Stimulated activated CD4-positive, alpha-beta T cell treated with anti-CD3 and anti-CD28 coated beads, Interleukin-15, amount 100 ng/mL, for 1 hour (primary cell): ENCODE measurements at places on chromosomes 12 and 14.

- no peak for DNase-seq
Observed at GRCh38 chr12:14418451-14418890, 53.0 kb downstream of the ATF7IP start.

- DNase-seq = no peak
Observed at GRCh38 chr12:132438726-132439125, 51.2 kb upstream of the FBRSL1 start.

GRCh38 chr14:65034021-65034420 is 47.3 kb downstream of the FNTB start:
- DNase-seq = no peak

GRCh38 chr14:23043754-23044153 is 1.7 kb downstream of the PSMB11 start:
- no peak for DNase-seq

GRCh38 chr12:64731683-64732082 is 27.5 kb downstream of the GNS start:
- no peak for DNase-seq

GRCh38 chr14:90556012-90556477 is 159.2 kb downstream of the CALM1 start:
- no peak for DNase-seq

DNA sequence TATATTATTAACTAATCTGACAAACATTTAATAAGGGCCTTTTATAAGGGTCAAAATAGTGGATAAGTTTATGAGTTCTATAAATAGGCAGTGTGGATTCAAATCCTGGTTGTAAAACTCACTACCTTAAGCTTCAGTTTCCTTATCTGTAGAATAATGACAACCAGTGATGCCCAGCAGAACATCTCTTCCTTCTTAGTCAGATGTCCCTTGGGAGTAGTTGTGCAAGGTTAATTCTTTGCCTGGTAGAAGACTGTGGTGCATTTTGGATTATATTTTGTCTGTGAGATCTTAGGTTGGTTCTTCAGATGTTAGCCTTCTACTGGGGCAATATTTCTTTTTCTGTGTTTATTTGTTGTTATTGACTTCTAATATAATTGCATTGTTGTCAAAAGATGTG is 59.5 kb downstream of the ARID2 start:
- no peak for DNase-seq

- no peak for DNase-seq
Observed at GRCh38 chr14:42854061-42854460, 1247.4 kb downstream of the LRFN5 start.

GRCh38 chr14:105805701-105806100 is 279.3 kb downstream of the TMEM121 start:
- no peak for DNase-seq

DNA sequence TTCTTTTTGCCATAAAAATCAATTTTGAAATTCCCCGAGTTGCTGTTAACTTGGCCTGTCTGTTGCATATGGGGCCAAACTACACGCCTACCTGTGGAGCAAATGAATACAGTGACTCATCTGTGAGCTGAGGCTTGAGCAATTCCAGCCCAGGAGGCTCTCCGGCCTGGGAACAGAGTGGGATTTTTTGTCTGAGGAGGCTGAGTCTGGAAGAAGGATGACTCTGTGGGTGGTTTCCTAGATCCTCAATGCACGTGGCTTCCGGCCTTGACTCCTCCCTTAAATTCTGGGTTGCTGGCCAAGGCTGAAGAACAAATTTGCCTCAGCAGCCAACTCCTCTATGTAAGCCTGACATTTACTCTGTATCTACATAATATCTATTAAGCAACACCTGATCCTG is 124.1 kb downstream of the SSPN start:
- DNase-seq = no peak

GRCh38 chr12:133135747-133136146 is 5.3 kb downstream of the ZNF10 start:
- DNase-seq = no peak

DNA sequence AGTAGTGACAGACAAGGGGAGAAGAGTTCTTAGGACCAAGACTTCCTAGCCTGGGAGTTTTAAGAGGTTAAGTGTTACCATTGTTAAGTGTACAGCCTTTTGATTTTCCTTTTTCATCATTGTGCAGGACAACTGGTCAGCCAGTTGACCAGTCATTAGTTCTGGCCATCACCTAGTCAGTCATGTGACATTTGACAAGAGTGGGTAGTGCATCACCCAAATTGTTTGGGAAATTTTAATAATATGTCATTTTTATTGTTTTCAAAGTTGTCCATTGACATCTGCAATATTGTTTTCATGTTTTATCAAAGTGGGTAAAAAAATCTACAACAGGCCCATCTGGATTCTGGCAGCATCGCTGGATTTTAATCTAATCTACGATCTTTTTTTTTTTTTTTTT is 15.5 kb downstream of the SINHCAF start:
- DNase-seq = no peak

DNA sequence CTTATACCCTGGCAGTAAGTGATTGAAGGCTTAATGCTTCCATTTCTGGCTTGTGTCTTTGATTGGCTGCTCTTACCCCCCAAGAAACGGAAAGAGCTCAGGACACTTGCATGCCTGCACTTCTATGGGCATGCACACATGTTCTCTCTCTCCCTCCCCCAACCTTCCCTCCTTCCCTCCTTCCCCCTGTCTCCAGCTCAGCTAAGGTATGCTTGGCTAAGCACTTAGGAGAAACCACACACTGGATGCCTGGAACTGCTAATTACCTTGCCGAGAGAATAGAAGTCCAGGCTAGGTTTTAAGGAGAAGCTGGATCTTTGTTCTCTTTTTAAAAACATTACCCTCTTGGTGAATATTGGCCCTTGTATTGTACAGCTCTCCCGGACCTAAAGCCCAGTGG is 1072.8 kb upstream of the TMEM132C start:
- DNase-seq = no peak

DNA sequence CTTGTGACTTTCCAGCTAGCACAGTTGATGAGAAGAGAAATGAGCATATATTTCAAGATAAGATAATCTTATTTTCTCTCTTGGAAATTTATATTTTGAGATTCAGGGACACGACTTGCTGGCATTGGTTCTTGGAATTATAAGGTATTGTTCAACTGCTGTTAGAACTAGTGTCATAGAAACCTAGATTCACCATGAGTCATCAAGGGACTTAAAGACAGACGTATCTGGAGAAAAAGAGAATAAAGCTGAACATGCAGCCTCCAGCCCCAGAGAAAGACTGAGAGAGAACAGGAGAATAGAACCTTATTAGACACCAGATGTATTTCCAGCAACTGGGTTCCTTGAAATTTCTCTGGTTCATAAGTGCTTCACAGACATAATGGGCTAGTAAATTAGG is 194.4 kb upstream of the PPFIA2 start:
- DNase-seq = no peak

GRCh38 chr14:95088665-95089064 is 68.7 kb downstream of the DICER1 start:
- no peak for DNase-seq

DNA sequence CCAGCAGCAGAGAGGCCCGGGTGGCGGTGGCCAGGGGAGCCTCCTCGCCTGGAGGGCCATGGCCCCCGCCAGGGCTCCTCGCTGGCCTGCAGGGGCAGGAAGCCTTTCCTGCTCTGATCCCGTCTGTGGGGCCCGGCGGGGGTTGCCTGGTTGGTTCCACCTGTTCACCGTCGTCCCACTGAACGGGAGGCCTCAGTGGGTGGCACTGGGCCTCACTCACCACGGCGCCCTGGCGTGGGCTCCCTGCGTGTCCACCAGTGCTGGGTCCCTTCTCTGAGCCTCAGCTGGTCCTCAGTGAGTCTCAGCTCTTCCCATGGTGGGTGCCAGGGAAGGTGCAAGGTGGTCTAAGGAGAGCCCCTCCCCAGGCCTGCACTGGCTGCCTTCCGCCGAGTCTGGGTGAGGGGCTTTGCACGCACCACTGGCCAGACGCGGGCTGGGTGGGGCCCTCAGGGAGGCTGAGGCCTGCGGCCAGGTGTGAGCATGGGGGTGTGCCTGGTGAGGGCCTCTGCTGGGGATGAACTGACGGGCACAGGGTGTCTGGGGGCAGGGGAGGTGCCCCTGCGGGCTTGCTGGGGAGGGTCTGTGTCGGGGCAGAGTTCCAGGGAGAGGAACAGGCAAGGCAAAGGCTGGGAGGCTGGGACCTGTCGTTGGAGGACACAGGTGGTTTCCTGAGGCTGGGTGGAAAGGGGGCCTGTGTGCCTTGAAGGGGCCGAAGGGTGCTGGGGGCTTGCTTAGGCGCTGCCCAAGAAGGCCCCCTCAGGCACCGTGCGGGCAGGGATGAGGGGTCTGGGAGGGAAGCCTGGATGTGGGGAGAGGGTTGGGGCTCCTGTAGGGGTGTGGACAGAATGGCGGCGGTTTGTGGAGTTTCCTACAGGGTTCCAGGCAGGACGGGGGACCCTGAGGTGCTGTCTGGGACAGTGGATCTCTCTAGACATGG is 339.8 kb downstream of the TMEM121 start:
- peak; percentile 1 for DNase-seq

- no peak for DNase-seq
Observed at GRCh38 chr12:130775953-130776856, 60.1 kb upstream of the RIMBP2 start.

GRCh38 chr14:51561141-51561540 is 90.6 kb upstream of the FRMD6 start:
- DNase-seq = no peak

DNA sequence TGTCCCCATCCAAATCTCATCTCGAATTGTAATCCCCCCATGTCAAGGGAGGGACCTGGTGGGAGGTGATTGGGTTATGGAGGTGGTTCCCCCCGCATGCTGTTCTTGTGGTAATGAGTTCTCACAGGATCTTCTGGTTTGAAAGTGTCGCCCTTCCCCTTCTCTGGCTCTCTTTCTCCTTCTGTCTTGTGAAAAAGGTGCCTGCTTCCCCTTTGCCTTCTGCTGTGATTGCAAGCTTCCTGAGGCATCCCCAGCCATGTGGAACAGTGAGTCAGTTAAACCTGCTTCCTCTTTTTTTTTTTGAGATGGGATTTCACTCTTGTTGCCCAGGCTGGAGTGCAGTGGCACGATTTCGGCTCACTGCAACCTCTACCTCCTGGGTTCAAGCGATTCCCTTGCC is 104.0 kb downstream of the CCDC91 start:
- no peak for DNase-seq

GRCh38 chr14:68181519-68182326 is 362.1 kb downstream of the RAD51B start:
- no peak for DNase-seq

DNA sequence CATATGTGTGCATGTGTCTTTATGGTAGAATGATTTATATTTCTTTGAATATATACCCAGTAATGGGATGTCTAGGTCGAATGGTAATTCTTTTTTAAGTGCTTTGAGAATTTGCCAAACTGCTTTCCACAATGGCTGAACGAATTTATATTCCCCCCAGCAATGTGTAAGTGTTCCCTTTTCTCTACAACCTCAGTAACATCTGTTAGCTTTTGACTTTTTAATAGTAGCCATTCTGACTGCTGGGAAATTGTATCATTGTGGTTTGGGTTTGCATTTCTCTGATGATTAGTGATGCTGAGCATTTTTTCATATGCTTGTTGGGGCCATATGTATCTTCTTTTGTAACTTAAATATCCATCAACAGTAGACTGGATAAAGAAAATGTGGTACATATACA is 9.4 kb downstream of the OR6C68 start:
- no peak for DNase-seq

DNA sequence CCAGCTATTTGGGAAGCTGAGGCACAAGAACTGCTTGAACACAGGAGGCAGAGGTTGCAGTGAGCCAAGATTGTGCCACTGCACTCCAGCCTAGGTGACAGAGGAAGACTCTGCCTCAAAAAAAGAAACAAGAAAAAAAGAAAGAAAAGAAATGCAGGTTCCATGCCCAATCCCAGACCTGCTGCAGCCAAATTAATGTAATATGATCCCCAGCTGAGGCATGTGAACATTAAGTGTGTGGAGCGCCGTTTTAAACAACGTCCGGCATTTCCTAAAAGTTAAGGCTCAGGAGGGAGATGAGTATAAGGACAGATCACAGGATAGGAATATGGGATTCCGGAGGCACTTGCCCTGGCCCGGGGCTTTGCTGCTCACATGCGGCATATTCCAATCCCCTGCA is 162.9 kb downstream of the KSR2 start:
- DNase-seq = no peak

GRCh38 chr12:59500335-59500734 is 95.5 kb upstream of the SLC16A7 start:
- DNase-seq = no peak

- no peak for DNase-seq
Observed at GRCh38 chr14:56333359-56334292, 215.4 kb downstream of the PELI2 start.

DNA sequence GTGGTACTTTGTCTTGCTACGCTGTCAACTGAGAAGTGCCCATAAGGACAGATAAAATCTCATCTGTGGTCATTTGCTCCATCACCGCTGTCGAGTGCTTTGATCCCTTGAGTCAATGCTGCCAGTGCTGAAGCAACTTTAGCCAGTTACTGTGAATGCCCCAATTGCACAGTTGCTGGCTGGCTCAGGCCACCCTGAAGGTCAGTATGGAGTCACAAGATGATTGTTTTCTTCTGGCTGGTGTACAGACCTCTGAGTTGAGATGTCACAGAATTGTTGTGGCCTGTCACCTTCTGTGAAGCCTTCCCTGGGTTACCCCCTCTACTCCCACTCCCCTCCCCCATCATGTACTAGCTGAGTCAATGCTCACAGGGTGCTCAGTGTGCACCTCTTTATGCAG is 92.9 kb downstream of the PELI2 start:
- no peak for DNase-seq

DNA sequence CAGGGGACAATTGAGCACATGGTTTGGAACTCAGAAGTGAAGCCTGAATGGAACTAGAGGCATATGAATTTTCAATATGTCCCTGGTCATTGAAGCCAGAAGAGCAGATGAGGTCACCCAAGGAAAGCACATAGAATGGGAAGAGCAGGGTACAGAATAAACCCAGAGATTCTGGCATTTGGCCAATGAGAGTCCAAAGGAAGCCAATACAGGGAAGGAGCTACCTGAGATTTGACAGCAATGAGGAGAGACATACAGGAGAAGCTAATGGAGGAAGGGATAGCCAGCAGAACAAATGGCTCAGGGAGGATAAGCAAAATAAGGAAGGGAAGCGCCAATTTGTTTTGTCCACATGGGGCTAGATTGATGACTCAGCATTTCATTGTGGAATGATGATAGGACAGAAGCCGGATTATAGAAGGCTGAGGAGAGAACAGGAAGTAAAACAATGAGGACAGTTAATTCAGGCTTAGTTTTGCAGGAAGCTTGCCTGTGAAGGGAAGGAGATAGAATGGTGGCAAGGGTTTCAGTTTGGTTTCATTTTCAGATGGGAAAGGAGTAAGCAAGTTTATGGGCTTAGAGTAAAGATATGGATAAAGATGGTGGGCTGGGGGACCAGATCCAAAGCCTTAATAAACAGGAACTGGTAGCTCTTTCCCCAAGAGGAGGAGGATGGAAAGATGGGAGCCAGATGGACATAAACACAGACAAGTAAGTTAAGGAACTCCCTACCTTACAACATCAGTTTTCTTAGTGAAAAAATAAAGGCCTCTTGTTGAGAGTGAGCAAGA is 3.2 kb upstream of the SPTSSA start:
- no peak for DNase-seq

DNA sequence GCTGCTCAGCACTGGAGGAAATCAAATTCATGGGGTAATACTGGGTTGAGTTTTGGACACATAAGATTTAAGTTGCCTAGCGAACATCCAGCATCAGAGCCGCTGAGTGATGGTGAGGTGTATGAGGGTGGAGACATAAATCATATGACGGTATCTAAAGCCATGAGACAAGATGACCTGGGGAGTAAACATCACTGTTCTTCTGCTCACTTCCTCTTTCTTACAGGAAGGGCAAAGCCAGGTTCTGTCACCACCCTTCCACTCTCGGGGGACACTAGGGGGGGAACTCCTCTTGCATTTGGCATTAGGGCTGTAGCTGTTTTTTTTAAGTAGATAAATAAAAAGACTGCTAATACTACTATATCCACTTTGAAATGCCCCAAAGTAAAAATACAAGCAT is 24.0 kb downstream of the PRDM4 start:
- no peak for DNase-seq
